Activated CD4-positive, alpha-beta T cell treated with anti-CD3 and anti-CD28 coated beads for 36 hours (primary cell): ENCODE measurements at places on chromosomes 6 and 20. TPM values are rescaled to one million over a fixed set of nuclear protein-coding genes. Genes with fewer than 3 reads are reported as not detected.

DNA sequence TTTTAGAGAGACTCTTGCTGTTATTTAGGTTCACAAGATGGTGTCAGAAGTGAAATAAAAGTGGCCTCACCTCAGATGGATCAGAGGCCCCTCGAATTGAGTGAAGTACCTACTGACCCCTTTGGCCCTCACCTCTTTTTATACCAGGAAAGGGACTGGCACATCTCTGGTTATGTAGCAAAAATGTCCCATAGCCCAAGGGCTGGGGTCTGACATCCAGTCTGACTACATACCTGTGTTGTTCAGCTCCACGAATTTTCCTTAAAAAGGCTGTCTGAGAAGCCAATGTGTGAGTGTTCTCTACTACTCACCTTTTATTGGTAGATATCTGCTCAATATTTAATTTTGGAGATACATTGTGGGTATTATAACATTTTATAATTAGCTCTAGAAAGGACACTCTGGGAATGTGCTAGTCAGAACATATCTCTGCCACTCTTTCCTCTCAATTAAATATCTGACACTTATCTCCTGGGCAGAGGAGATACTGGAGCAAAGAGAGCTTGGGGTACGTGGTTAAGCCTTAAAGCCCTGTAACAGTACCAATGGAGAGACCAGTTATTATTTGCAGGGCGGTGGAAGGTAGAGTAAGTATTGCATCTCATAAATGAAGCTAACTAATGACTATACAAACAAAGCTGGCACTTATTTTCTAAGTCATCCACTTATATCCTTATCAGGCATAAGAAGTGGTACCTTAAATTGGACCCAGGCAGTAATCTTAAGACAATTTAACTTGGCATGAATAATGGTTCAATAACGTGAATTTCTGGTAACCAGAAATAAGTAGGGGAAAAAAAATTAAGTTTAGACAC lies 20.0 kb upstream of the IL22RA2 start:
- peaks cover 2% of the 10 kb centered on the region for H3K27me3 ChIP-seq
- no peak for DNase-seq
- peaks cover 2% of the 10 kb centered on the region for H3K4me1 ChIP-seq
- peaks cover 11% of the 10 kb centered on the region for H3K36me3 ChIP-seq
- no peak overlapping the region for H3K27ac ChIP-seq

MCHR2 gene
- total RNA-seq = not detected

- H3K27ac ChIP-seq = no peak overlapping the region
- no peaks in the 10 kb centered on the region for H3K36me3 ChIP-seq
- H3K27me3 ChIP-seq = peaks cover 26% of the 10 kb centered on the region
Observed at GRCh38 chr6:3252369-3252768, 6.4 kb upstream of the PSMG4 start.

GRCh38 chr6:164924674-164925073 lies 384.7 kb downstream of the C6orf118 start:
- H3K4me3 ChIP-seq = no peak overlapping the region
- no peak overlapping the region for H3K27ac ChIP-seq
- no peaks in the 10 kb centered on the region for H3K36me3 ChIP-seq
- no peaks in the 10 kb centered on the region for H3K27me3 ChIP-seq

GRCh38 chr6:134740473-134741199 lies 209.3 kb downstream of the ALDH8A1 start:
- no peak overlapping the region for H3K4me3 ChIP-seq
- no peak overlapping the region for H3K27ac ChIP-seq
- H3K4me1 ChIP-seq = no peaks in the 10 kb centered on the region
- DNase-seq = no peak

DNA sequence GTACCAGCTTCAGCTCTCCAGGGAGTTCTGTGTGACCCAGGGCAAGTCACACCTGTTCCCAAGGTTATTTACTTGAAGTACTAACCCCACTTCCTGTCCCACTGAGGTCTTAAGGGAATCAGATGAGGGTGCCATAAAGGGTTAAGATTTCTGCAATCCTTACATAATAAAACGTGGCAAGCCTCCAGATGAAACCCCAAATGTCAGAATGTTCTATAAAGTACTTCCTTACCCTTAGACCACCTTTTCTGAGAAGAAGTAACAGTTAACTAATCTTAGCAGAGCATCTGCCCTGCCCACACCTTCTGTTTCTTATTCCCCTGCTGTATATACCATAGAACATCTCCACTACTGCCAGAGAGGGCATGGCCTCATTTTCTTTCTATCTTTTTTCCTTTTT lies 6.0 kb upstream of the AVP start:
- peaks cover 6% of the 10 kb centered on the region for H3K27me3 ChIP-seq
- H3K4me3 ChIP-seq = no peak overlapping the region
- no peak for DNase-seq
- H3K4me1 ChIP-seq = peaks cover 14% of the 10 kb centered on the region
- H3K36me3 ChIP-seq = no peaks in the 10 kb centered on the region

DNA sequence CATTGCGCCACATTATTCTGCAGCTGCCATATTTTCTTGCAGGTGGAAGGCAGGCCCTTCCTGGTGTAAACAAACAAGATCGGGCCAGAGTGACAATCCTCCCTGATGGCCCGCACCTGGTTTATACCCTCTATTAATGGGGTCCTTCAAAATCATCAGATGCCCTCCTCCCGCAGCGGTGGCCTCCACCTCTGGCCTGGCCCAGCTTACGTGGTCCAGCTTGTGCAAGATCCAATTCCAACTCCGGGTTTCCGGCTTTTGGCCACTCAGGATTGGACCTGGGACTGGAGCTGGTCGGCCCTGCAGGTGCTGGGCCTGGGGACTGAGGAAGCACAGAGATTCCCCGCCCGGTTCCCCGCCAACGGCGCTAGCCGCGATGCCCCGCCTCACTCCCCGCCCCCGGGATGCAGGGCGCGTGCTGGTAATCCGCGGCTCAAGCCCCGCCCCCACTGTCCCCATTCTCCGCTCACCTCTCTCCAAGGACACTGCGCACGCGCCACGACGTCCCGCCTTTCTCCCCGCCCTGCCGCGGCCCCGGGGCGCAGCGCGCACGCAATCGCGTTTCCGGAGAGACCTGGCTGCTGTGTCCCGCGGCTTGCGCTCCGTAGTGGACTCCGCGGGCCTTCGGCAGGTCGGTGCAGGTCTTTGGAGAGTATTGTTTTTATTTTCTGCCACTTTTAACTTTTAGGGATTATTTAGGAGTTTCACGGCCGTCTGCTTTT lies at the start of gene TMEM14B:
Gene TMEM14B (plus strand): TSS at position 555 of the 722 bp plus-strand sequence. CDS start 1,441 bp downstream, outside the sequence.
- H3K27ac ChIP-seq = peak within 1 kb of the TSS; percentile 95
- peak within 1 kb of the TSS; percentile 95 for H3K4me3 ChIP-seq
- H3K4me1 ChIP-seq = peaks cover 40% of the 10 kb centered on the region
- peak; percentile 100 for DNase-seq
- H3K27me3 ChIP-seq = no peaks in the 10 kb centered on the region

- H3K4me1 ChIP-seq = peaks cover 43% of the 10 kb centered on the region
- no peak overlapping the region for H3K27ac ChIP-seq
- no peak for DNase-seq
- no peaks in the 10 kb centered on the region for H3K27me3 ChIP-seq
Observed at GRCh38 chr6:108574457-108575141, 13.9 kb downstream of the FOXO3 start.

OR2H2 gene
- total RNA-seq = not detected

GRCh38 chr20:53138454-53139262 lies 166.5 kb downstream of the TSHZ2 start:
- H3K4me3 ChIP-seq = no peak overlapping the region
- peaks cover 41% of the 10 kb centered on the region for H3K4me1 ChIP-seq
- H3K36me3 ChIP-seq = peaks cover 21% of the 10 kb centered on the region
- peak overlapping the region; percentile 69 for H3K27ac ChIP-seq
- peaks cover 4% of the 10 kb centered on the region for H3K27me3 ChIP-seq
- DNase-seq = peak; percentile 46
